ENCODE measurements at places on chromosomes 6 and 20. TPM values are rescaled to one million over a fixed set of nuclear protein-coding genes. Genes with fewer than 3 reads are reported as not detected.

DNA sequence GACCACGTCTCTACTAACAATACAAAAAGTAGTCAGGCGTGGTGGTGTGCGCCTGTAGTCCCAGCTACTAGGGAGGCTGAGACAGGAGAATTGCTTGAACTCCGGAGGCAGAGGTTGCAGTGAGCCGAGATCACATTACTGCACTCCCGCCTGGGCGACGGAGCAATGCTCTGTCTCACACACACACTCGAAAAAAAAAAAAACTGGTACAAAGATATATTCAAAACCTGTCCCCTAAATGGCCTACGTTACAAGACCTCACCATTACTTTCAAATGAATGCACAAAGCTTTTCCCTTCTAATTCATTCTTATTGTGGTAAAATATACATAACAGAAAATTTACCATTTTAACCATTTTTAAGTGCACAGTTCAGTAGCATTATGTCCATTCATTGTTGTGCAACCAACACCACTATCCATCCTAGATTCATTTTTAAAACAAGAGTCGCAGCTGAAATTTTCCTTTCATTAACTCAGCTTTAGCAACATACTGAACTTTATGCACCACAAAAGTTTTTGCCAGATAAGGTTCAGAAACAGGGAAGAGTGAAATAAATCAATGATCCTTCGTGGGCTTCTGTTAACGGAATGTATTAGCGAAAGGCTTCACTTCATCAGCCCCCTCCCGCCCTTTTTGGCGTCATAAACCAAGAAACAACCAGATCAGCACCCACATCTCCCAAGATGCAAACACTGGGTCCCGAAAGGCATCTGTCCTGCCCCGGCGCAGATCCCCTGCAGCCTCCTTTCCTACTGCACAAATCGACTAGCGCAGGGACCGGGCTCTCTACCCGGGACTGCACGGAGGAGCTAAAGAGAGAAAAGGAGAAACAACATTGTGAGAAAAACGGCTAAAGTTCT, 825 bp upstream of the FAM135A start:
- no peak for DNase-seq

- DNase-seq: no peak
Measured at GRCh38 chr20:14332866-14333265, 4.5 kb downstream of the FLRT3 start.

Gene KIF3B
- 26.3 TPM for total RNA-seq

Gene RSPH3
- total RNA-seq: 14.7 TPM

Data from upper lobe of left lung (tissue), 6 donors.